ENCODE measurements at places on chromosomes 5 and 9.

GRCh38 chr5:134005417-134006061 lies 764 bp upstream of the VDAC1 start:
- no peak for DNase-seq

GRCh38 chr5:1875281-1875842 lies 7.4 kb downstream of the IRX4 start:
- DNase-seq = no peak

DNA sequence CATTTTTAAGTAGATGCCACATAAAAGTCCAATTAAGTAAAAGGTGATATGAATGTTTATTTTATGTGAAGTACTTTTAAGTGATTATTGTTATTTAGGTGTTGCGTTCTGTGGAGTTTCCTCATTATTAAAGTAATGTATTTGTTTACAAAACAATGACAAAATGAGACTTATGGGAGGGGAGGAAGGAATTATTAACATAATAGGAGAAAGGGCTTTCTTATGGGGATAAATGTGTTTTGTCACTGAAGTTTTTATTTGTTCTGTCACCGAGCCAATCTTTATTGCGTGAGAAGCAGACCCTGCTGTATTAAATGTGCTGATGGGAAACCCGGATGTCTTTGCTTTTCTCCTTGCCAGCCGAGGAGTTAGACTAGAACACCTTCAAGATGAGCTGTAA lies 44.5 kb downstream of the TRIO start:
- no peak for DNase-seq

- no peak for DNase-seq
Observed at GRCh38 chr5:159901772-159902171, 14.5 kb upstream of the ADRA1B start.

- no peak for DNase-seq
Observed at GRCh38 chr9:70576116-70576515, 161.7 kb upstream of the KLF9 start.

GRCh38 chr5:6678385-6678784 lies 34.8 kb upstream of the TENT4A start:
- DNase-seq = no peak

DNA sequence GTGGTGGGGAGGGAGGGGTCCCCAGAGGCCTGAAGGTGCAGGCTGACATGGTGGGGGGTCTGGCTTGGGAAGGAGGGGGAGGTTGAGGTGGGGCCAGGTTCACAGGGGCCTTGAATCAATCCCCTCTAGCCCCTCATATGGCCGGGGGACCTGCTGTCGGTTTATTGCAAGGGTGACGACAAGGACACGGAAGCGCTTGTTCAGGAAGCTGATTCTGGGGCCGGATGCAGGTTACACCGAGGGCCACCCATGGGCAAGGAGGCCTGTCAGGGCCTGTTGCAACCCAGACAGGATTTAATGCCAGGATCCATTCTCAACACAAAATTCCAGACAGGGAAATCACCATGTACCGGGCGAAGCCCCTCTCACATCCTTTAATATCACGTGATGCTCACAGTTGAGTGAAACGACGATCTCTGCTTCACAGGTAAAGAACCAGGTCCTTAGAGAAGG lies 41.6 kb upstream of the SYNPO start:
- DNase-seq = no peak

- DNase-seq = no peak
Observed at GRCh38 chr9:129597355-129598088, 23.4 kb downstream of the C9orf50 start.

GRCh38 chr5:74135033-74135432 lies 505.5 kb downstream of the ENC1 start:
- DNase-seq = no peak

- no peak for DNase-seq
Observed at GRCh38 chr5:113375480-113376060, 59.2 kb downstream of the TSSK1B start.

- DNase-seq = no peak
Observed at GRCh38 chr5:126138281-126138931, 284.8 kb upstream of the GRAMD2B start.

DNA sequence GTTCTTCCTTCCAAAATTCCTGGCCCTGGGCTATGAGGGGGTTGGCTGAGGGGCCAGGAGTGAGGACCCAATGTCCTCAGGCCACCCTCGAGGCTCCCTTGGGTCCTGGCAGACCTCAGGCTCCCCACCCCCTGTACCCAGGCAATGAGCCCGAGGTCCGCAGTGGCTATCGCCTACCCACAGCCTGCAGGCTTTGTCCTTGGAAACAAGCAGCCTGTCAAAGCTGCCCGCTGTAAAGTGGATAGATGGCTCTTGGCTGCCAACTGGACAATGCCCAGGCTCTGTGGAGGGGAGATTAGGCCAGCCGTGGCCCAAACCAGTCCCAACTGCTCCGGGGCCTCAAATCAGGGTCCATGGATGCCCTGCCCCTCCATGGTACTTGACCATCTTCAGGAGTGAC lies 2.2 kb upstream of the ADGRD2 start:
- DNase-seq = no peak

DNA sequence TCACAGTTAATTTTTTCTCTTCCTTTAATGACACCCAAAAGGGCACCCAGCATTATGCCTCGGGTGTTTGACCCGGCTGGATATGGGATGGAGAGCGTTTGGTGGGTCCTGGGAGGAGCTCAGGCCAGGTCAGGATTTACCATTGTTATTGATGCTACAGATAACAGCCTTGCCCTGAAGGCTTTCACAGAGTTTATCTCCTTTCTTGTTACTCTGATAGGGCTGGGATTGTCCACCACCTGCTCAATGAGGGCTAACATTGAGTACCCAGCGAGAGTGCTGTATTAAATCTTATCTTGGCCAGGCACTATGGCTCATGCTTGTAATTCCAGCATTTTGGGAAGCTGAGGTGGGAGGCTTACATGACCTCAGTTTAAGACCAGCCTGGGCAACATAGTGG lies 37.2 kb downstream of the GADD45G start:
- no peak for DNase-seq

DNA sequence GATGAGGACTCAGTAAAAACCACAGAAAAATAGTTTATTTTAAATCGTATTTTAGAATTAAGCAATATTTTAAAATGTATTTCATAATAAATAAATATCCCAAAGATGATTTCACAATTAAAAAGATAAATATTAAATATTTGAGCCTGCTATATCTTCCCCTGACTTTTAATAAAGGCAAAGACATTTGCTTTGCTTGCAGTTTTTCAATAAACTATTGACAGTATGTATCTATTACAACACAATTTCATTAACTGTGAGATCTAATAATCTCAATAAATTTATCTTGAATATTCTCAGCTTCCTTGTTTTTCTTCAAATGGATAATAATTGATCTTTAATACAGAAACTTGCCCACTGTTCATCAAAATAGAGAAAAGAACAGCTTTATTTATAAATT lies 186.2 kb upstream of the TARS1 start:
- DNase-seq = no peak

GRCh38 chr5:172932313-172933017 lies 26.8 kb upstream of the RPL26L1 start:
- no peak for DNase-seq

GRCh38 chr5:142659405-142659804 lies 26.5 kb downstream of the FGF1 start:
- DNase-seq = no peak

- DNase-seq = no peak
Observed at GRCh38 chr5:6837519-6838110, 124.4 kb downstream of the TENT4A start.

DNA sequence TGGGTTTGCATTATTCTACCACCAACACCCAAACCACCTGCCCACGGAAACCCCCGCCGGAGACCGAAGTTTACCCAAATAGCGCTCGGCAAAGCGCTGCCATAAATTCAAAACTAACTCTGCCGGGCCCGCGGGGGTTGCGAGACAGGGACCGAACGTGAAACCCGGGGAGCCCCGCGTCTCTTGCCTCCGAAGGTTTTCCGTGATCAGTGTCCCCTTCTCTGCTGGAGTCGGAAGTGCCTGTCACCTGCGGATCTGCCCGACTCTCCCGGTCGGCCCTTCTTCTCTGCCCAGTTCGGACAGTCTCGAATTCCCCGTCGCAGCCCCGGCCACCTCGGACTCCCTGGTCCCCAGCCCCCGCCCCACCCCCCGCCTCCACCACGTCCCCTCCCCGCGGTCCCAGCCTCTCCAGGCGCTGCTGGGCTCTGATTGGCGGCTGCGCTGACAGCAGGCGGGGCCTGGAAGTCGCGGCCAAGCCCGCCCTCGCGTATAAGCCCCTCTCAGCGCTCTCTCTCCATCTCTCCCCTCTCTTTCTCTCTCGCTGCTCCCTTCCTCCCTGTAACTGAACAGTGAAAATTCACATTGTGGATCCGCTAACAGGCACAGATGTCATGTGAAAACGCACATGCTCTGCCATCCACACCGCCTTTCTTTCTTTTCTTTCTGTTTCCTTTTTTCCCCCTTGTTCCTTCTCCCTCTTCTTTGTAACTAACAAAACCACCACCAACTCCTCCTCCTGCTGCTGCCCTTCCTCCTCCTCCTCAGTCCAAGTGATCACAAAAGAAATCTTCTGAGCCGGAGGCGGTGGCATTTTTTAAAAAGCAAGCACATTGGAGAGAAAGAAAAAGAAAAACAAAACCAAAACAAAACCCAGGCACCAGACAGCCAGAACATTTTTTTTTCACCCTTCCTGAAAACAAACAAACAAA lies at the start of gene RORB:
RORB (plus strand) TSS at position 517 of the 929 bp plus-strand sequence. CDS start 642 bp downstream, outside the sequence.
- no peak for DNase-seq

DNA sequence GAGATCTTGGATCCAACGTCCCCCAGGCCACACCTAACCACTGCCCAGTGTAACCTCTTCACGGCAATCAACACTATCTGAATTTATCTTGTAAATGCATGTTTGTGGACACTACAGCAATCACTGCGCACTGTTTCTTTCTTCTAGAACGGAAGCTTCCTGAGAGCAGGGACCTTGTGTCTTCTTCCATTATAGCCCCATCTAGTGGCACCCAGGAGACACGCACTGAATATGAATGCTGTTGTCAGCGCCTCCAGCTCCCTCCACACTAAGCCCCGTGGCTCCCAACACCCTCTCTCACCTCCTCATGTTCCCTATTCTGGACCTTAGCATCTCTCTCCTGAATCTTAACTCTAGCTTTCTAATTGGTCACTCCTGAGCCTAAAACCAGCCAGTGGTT lies 72.7 kb downstream of the SMIM23 start:
- DNase-seq = no peak

- DNase-seq = no peak
Observed at GRCh38 chr5:2453781-2454180, 297.7 kb downstream of the IRX2 start.

- no peak for DNase-seq
Observed at GRCh38 chr5:136215812-136216211, 22.9 kb upstream of the SMIM32 start.

DNA sequence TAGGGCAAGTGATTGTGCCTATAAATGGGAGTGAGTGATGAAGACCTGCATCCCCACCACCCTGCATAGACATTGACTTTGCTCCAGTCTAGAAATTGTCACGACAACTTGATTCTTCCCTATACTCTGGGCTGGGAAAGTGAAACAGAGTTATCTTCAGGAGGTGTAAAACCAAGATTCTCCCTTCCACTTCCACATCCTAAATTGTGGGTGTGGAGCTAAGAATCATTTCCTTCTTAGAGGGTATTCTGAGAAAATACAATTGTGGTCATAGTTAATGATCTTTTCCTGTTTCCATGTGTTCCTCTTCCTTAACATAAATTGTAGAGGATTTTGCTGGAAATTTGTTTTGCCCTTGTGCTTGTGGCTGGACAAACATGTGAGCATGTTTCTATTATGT lies 96.8 kb upstream of the PJA2 start:
- DNase-seq = no peak

GRCh38 chr5:159805021-159805420 lies 111.3 kb upstream of the ADRA1B start:
- DNase-seq = no peak

- peak; percentile 46 for DNase-seq
Observed at GRCh38 chr9:2787065-2787464, 56.8 kb downstream of the PUM3 start.

- DNase-seq = no peak
Observed at GRCh38 chr9:133844398-133844784, 106.2 kb upstream of the SARDH start.
